ENCODE measurements at places on chromosomes 7 and 10.

DNA sequence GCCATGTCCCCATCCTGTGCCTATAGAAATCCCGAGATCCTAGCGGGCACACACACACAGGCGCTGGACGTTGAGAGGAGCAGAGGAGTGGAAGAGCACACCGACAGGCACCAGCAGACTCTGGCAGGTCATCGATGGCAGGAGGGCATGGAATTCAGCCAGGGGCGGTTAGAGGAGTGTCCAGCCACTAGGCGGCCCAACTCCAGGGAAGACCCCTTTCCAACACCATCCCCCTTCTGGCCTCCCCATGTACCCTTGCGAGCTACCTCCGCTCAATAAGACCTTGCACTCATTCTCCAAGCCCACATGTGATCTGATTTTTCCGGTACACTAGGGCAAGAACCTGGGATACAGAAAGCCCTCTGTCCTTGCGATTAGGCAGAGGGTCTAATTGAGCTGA is 356.0 kb upstream of the DPP6 start:
- no peak for DNase-seq

DNA sequence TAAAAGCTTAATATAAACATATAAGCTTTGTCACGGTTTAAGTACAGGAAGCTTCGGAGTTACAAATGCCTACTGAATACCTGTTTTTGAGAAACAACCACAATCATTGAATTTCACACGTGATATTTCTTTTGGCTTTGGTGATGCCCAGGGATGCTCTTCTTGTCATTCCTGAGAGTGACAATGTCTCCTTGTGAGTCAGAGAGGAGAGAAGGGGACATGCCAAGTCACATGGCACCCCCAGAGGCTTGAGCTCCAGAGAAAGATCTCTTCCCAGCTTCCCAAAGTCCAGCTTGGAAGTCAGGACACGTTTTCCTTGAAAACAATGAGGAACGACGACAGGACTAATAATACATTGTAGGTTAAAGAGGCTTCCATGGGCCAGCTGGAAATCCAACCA is 242.4 kb downstream of the ARHGAP21 start:
- DNase-seq, result no peak

DNA sequence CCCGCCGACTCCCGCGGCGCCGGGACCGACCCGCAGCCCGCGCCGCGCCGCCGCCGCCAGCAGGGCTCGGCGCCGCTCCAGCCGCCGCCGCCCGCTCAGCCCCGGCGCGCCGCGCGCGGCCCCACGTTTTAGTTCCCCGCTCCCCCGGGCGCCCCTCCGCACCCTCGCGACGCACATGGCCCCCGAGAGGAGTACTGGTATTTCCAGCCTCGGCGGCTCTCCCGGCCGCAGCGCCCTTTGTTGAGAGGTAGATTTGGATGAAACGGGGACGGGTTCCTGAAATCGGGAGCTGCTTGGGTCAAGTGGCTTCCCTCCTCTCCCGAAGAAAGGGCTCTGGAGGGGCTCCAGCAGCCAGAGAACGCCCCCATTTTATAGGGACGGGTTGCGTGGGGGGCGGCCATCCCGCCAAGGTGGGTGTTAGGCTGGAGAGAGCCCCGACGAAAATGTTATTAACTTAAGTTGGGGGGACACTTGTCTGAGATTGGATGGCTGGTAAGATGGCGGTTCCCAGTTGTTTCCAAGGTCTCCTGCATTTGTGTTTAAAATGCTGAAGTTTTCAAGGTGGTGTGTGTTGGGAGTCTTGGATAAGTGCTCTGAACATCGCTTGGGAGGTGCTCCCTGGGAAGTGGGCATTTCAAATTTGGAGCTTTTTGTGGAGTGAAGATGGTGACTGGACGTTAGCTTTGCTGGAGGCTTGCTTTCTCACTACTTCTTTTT is 1.2 kb downstream of the BMI1 start:
- peak; percentile 68 for DNase-seq

GRCh38 chr7:47937711-47938573 is 10.3 kb downstream of the PKD1L1 start:
- DNase-seq, result no peak

GRCh38 chr7:104814126-104814525 is 199.9 kb upstream of the KMT2E start:
- no peak for DNase-seq

DNA sequence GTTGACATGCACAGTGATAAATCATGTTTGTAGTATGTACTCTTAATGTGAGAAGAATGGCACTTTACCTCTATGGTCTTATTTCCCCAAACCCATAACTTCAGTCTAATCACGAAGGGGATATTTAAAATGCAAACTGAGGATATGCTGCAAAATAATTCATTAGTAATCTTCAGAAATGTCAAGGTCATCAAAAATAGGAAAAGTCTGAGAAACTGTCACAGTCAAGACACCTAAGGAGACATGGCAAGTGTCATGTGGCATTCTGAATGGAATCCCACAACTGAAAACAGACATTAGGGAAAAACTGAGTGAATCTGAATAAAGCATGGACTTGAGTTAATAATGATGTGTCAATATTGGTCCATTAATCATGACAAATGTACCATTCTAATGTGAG is 605.5 kb upstream of the ANKRD30A start:
- no peak for DNase-seq

- no peak for DNase-seq
These were observed 136.0 kb downstream of the MYOF start for GRCh38 chr10:93346108-93346507.

- DNase-seq, result peak; percentile 15
These were observed 61.5 kb downstream of the VIPR2 start for GRCh38 chr7:159083001-159083697.

DNA sequence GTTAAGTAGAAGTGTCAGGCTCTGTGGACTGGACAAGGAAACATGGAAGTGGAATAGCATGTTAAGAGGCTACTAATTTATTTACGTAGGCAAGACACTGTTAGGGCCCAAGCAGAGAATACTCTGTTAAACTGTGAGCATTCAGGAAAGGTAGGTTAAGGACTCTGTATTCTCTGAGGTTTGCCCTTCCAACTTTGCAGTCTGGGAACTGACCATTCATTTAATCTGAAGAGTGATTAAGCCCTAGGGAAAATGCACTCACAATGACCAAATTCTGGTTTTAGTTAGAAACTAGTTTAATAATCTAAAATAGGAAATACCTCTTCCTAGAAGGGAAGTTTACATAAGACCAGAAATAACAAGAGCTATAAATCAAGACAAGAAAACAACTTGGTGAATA is 266.6 kb downstream of the SUGCT start:
- DNase-seq, result no peak

- DNase-seq, result no peak
These were observed 236.5 kb downstream of the ARL4A start for GRCh38 chr7:12923971-12924370.

GRCh38 chr7:36523371-36524101 is 133.9 kb downstream of the ANLN start:
- no peak for DNase-seq

DNA sequence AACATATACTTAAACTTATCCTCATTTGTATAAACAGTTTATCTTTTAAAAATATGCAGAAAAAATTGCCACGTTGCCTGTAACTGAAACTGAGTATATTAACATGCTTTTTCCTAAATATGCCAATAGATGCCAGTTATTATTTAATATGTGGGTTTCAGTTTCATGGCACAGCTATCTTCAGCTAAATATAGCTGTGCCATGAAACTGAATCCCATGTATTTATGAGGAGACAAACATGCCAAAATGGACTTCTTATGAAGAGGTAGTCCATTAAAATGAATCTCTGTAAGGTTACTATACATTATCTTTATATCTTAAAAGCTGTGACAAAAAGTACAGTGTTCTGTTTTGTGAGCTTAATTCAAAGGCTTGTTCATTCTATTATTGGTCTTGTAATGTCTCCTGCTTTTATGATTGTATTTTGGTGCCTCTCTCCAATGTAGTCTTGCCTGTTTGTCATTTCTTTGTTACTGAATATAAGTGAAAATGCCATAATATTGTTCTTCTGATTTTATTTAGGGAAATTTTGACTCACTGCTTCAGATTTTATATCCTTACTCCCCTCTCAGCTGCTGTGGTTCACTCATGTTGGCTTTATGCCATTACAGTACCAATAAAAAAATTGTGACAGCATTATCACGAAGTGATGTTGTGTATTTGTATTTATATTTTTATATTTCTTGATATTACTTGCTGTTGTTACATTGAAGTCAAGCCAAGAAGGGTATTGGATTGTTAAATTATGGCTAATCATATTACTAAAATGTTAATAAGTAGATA is 34.3 kb upstream of the CACNA2D1 start:
- no peak for DNase-seq

DNA sequence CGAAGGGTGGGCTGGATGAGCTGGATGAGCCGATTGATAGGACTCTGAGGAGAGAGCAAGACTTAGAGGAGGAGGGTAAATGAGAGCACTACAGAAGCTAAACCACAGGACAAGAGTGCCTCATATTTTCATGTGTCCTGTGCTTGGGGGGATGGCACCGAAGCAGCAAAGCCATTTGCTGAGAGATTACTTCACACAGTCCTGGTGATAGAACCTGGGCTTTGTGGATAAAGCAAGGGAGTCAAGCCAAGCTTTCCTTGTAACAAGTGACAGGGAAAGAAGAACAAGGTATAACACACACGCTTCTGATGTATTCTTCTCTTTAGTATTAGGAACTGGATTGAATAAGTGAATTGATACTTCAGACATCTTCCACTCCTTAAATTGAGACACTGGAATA is 253.7 kb downstream of the ANKRD7 start:
- no peak for DNase-seq

GRCh38 chr7:26633557-26633956 is 230.8 kb downstream of the SKAP2 start:
- DNase-seq, result no peak

DNA sequence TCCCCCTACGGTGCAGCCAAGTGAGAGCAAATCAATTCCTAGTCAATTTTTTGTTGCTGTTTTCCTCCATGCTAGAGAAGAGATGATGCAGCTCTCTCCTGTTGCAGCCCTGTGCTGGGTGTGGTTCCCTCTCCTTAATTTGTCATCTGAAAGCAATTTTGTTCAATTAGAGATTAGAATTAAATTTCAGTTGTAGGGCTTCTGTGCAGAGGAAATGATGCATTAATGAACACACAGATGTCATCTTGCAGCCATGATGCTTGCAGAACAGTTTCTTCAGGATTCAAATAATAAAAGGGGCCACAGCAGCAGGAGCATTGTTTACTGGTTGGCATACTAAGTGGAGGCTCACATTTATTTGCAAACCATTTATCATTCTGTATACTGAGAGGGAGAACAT is 266.0 kb downstream of the AUTS2 start:
- no peak for DNase-seq

DNA sequence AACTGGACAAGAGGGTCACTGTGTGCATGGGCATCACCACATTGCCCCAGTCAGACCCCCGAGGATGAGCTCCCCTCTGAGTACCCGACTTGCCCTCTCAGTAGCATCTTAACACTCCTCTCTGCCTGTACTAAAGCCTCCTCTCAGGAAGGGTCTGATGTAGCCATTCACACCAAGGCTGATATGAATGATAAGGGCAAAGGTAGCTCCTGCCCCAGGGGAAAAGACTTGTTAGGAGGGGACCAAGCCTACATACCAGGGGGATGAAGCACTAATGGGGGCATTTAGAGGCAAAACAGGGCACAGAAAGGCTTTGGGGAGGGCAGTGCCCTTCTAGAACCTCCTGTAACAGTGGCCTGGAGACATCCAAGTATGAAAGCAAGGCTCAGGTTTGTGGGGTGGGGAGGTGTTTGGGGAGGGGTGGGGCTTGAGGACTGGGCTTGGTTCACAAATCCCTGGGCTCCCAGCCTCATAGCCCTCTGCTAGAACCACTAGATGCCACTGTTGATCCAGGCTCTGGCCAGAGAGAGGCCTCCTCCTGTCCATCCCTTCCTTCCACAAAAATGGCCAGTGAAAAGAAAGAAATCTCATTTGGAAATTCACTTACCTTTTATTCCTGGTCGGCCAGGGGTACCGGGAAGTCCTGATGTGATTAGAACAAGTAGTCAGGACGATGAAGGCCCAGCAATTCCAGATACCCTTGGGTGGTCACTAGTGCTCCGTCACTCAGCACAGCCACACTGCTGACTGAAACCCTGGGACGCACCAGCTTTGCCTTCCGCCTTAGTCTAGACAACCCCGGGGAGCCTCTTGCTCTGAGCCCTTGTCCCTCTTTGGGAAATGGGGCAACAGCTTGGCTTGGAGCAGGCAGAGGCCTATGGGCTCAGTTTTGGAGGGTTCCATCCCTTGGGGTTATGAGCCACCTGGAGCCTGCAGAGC is 40.3 kb downstream of the COL17A1 start:
- DNase-seq, result no peak

GRCh38 chr10:47160967-47161366 is 139.0 kb upstream of the GDF10 start:
- no peak for DNase-seq

DNA sequence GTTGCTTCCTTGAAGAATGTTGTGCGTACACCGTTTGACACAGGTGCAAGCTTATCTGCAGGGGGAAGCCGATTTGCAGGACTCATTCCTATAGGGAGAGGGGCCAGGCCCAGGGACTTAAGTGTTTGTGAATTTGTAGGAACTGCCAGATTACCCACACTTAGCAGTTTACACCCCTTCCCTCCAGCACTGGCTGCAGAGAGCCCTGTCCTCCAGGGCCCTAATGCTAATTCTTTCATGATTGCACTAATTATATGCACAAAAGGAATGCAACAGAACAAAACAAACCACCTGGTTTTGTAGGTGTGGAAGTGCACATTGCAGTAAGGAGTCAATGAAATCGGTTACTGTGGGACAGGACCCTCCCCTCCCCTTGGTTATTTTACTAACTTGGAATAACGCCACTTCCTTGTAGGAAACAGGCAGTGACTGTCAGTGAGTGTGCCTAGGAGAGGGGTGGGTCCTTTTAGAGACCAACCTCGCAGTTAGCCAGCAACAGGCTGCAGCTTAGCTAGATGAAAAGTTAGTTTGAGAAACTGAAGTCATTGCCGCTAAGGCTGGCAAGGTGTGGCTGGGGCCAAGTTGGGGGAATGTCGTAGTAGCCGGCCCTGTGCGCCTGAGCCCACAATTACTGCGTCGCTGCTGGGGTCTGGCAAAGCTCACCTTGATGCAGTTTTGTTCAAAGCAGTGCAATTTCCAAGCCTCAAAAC is 60.6 kb downstream of the CUX1 start:
- DNase-seq, result no peak

GRCh38 chr10:11906714-11907113 is 83.6 kb downstream of the PROSER2 start:
- DNase-seq, result no peak

DNA sequence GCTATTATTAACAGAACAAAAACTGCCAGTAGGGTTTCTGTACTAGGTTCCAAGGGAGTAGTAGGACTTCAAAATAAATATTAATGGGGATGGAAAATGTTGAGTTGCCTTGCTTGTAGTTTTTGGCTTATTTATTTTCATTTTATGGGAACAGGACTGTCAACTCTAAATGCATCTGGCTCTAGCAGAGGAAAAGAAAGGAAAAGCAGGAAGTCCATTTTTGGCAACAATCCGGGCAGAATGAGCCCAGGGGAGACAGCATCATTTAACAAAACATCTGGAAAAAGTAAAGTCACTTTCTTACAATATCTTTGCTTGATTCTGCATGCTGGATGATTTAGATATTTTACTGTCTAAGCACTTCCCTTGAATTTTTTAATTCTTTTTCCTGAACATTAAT is 69.4 kb downstream of the NOC3L start:
- peak; percentile 88 for DNase-seq
